ENCODE measurements at places on chromosomes 13 and 19.
A peak's percentile ranks its signal among the peaks of the same experiment; 100 is the strongest.

DNA sequence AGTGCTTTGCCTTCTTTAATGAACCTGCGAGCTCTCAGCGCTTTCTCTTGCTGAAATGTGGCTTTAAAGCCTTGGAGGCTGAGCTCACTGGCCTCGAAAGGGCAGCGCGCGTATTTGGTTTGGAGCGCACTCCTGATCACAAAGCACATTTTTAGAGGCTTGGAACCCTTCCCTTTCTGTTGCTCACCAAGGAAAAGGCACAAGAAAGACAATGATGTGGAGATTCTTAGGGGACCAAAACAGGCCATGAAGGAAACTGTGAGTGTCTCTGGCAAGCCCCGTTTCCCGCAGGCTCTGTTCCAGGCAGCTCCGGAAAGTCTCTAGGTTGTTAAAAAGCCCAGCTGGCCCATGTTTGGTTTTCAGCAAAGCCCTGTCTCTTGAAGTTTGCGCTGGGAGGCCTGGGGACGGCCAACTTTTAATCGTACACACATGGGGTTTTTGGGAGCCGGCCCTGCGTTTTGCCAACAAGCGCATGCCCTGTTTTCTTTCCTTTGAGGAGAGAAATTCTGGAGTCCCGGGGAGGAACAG, 9.4 kb upstream of the SPC24 start:
- peak; percentile 98 for DNase-seq

DNA sequence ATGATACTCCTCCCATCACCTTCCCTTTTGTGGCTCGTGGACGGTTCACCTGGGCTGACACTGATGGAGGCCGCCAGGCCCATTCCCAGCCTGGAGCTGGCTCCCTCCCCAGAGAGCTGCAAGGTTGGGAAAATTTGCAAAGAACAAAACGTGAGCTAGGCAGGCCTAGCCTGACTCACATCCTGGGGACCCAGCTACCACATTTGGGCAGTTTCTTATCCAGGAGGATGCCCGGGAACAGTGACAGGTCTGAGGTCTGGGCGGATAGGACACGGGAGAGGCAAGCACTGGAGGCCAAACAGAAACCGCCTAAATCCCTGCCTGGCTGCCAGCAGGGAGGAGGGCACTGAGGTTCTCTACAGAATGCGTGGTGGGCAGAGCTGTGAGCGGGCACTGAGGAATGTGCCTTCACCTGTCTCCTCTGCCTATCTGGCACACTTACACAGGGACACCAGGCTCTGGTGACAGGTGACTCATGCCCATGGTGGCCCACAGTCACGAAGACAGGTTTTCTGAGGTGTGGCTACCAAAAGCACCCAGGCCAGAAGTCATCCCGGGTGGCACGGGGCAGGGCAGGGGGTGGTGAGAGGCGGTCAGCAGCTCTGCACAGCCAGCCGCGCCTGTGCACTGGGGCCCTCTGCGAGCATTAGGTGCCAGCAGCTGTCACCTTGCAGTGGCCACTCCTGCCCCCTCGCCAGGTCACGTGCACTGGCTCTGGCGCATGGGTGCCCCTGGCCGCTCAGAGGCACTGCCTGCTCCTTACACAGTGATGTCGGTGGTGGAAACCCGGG, 23.2 kb downstream of the SH3GL1 start:
- DNase-seq, result peak; percentile 61

DNA sequence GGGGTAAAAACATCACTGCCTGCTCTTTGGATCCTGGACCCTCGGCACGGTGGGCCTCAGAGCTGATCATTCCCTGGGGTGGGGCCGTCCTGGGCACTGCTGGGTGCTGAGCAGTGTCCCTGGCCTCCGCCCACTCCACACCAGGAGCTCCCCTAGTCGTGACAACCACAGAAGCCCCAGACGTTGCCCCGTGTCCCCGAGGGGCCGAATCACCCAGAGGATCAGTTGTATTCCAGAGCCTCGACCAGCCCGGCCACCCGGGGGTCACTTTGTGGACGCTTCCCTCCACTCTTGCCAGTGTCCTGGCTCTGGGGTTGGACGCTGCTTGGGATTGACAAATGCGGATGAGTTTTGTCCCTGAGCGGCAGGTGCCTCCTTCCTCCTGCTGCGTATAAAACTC, 10.2 kb downstream of the C2CD4C start:
- no peak for DNase-seq

DNA sequence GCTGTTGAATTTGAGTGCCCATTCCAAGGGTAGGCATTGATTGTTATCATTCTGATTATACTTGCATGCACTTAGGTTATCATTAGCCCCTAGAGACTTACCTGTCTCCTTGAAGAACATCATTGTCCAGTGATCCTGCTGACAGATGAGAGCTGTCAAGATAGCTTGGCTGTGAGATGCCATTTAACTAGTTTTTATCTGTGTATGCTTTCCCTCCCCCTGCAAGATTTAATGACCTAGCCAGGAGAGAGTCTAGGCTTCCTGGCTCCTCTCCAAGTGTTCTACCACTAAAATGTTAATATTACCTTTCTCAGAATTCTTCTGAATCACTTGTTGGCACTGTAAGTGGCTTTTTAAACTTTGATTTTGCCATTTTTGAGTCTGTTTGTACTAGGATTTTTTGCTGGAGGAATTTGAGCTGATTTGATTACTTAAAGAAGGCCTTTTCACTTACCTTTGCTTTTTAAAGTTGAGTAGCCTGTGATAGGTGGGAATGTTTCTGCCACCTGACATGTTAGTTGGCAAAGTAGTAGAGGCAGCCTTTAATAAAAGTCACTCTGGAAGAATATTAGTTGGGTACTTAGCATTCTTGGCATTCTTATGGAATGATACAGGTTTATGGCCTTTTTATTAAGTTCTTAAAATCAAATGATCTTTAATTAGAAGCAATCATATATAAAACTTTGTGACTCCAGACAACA, 41.1 kb downstream of the ARHGAP35 start:
- DNase-seq, result no peak

DNA sequence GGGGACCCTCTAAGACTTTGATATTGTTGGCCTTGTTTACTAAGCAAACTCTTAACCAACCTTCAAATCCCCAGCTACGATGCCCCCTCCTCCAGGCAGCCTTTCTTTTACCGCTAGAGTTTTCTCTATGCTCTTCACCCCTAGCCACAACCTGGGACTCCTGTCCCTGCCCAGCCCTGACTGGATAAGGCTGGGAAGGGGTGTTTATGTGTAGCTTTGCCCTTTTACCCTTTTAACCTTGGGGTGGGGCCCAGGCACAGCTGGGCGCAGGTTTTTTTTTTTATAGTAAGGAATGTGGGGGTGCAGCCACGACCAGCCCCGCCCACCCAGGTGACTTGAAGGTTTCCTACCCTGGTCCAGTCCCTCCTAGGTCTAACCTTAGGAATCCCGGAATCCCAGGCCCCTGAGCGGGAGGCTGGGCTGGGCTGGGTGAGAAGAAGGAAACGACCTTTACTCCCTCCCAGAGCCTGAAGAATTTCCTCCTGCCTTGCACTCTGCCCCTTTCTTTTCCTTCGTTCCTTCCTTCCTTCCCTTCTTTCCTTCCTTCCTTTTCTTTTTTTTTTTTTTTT, 12.2 kb downstream of the TJP3 start:
- no peak for DNase-seq

- DNase-seq, result no peak
Observed at GRCh38 chr19:20472854-20473253, 92.7 kb downstream of the ZNF737 start.

DNA sequence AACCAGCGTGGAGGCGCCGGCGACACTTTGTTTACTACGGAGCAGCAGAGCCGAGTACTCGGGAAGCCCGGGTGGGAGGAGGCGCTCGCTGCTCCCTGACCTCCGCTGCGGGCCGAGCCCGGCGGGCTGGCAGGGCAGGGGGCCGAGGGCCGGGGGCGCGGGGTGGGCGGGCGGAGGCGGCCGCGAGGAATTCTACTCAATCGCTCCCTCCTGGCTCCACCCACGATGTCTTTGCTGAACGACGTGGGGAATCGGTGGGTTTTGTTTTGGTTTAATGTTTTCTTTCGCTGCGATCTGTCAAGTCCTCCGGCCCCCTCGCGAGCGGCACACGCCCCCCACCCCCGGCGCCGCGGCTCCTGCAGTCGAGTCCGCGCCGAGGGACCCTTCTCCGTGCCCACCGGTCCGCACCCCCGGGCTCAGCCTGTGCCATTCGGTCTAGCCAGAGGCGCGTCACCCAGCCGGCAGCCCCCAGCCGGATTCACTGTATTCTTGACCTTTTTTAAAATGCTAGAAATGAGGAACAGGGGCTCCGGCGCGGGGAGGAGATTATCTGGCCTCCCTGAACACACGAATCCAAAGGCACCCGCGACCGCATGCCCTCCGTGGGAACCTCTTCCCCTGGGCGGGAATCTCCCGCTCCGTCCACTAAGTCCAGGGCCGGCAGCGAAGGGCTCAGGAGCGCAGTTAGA, 636 bp upstream of the FOXO1 start:
- peak; percentile 78 for DNase-seq

DNA sequence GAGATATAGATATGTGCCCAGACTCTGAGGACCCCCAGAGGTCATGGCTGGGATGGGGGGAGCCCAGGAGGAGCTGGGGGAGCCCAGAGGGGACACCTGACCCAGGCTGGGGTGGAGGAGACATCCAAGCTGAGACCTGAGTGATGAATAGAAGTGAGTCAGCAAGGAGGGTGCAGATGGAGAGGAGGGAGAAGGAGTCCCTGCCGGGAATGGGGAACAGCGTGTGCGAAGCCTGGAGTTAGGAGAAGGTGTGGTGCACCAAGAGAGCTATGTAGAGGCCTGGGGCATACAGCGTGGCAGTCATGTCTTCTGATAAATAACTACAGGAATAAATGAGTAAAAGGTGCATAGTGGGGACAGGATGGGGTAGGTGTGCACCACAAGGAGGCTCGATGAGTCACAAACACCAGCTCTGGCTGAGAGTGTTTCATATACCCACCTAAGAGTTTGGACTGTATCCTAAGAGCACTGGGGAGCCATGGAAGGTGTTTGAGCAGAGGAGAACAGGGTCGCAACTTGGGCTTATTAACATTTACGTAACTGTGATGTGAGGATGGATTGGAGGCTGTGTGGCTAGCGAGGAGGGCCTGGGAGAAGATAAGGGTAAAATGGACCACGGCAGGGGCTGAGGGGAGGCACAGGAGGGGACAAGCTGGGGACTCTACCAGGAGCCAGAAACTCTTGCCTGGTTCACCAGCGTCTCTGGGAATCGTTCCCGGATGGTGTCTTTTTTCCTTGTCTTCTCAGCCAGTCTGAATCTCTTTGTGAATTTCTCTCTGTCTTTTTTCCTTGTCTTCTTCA, 1.4 kb downstream of the CEACAM18 start:
- DNase-seq, result peak; percentile 24

GRCh38 chr13:41306271-41307145, 4.6 kb upstream of the NAA16 start:
- no peak for DNase-seq

- DNase-seq, result no peak
Observed at GRCh38 chr13:33388286-33388998, 102.9 kb upstream of the STARD13 start.

GRCh38 chr13:59409634-59410200, 754.0 kb downstream of the DIAPH3 start:
- DNase-seq, result no peak

DNA sequence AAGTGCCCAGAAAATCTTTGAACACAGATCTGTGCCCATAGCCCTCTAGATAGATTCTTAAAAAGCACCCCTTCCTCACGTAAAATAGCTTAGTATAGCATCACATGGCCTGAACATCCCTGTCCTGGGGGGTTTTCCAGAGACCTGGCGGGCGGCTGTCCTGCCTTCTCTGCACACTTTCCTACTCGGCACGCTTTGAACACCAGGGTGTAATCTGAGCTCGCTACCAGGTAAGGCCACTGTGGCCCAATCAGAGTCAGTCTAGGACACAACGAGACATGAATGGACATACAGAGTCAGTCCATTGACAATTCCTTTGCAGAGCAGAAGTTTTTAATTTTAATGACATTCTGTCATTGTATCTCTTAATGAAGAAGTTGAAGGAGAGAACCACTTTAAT, 8.1 kb downstream of the CYP2A13 start:
- DNase-seq, result no peak

- no peak for DNase-seq
Observed at GRCh38 chr19:46953955-46954501, 65.6 kb upstream of the NPAS1 start.

DNA sequence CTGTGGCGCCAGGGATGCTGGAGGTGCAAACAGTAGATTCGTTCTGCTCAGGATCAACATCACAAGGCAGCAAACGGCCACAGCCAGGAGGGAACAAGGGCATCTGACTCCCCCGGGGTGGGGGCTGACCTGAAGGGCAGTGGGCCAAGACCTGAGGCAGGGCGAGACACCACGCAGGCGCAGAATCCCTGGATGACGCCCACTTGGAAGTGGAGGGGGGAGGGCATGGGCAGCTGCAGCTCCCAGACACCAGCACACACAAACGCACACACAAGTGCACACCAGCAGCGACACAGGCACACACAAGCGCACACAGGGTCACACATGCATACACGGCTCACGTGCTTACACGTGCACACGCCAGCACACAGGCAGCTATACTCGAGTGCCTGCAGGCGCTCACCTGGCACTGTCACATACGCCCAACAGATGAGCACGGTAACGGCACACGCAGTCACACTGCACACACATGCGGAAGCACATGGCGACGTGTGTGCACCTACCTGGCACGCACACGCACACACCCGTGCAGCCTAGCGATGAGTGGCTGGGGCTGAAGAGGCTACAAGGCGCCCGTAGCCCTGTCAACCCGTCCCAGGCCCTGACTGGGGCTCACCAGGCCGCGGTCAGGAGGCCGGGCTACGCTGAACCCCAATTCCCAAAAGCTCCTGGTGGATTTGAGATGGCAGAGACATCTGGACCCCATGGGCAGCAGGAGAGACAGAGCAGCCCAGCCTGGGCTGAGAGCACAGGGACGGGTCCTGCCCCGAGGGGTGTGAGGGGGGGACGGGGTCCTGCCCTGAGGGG, 5.5 kb downstream of the C2CD4C start:
- no peak for DNase-seq

DNA sequence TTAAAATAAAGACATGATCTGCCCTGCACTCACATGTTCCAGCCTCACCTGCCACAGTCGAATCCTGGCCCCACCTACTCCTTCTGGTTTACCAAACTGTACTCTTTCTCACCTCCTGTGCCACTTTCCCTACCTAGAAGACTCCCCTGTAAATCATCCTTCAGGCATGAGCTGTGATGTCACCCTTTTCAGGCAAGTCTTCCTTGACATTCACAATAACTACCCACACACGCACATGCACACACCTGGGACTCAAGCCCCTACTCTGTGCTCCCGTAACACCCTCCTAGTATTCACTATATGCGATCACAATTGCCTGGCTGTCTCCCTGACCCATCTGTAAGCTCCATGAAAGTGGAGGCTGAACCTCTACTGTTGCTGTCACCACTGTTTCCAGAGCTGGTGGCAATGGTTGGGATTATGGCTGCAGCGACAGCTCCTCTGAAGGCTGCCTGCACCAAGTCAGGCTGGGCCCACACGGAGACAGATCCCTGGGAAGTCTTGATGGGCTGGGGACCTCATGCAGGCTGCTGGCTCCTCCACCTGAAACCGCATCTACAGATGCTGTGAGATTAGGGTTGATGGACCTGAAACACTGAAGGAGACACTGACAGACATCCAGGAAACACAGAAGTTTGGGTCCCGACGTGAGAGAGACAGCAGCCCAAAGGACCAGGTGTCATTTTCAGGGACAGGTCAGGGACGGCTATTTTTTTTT, 611.1 kb downstream of the UQCRFS1 start:
- DNase-seq, result no peak

- no peak for DNase-seq
Observed at GRCh38 chr19:36987091-36987490, 71.0 kb downstream of the ZNF568 start.

- DNase-seq, result no peak
Observed at GRCh38 chr13:76882431-76882830, 3.8 kb downstream of the KCTD12 start.
